CD8-positive, alpha-beta memory T cell (primary cell): ENCODE measurements at places on chromosomes 4 and X. TPM values are rescaled to one million over a fixed set of nuclear protein-coding genes. Genes with fewer than 3 reads are reported as not detected.

Gene BEX1
- polyA plus RNA-seq: 0.28 TPM

Gene LAMP2
- polyA plus RNA-seq: 74.3 TPM

Gene IL2
- polyA plus RNA-seq: 0.46 TPM

Gene RHOXF1
- not detected for polyA plus RNA-seq

GRCh38 chrX:3403748-3404147 lies 57.3 kb upstream of the MXRA5 start:
- no peak overlapping the region for H3K27ac ChIP-seq
- no peak overlapping the region for H3K4me3 ChIP-seq
- DNase-seq: no peak
- H3K4me1 ChIP-seq: no peaks in the 10 kb centered on the region
- H3K36me3 ChIP-seq: no peaks in the 10 kb centered on the region
